Stimulated activated CD8-positive, alpha-beta memory T cell treated with anti-CD3 and anti-CD28 coated beads, Interleukin-12 subunit alpha, Interleukin-12 subunit beta, amount 100 ng/mL, for 1 hour (primary cell): ENCODE measurements at places on chromosomes 7 and 10.

GRCh38 chr7:85883-86515 is 106.4 kb upstream of the FAM20C start:
- DNase-seq = no peak

DNA sequence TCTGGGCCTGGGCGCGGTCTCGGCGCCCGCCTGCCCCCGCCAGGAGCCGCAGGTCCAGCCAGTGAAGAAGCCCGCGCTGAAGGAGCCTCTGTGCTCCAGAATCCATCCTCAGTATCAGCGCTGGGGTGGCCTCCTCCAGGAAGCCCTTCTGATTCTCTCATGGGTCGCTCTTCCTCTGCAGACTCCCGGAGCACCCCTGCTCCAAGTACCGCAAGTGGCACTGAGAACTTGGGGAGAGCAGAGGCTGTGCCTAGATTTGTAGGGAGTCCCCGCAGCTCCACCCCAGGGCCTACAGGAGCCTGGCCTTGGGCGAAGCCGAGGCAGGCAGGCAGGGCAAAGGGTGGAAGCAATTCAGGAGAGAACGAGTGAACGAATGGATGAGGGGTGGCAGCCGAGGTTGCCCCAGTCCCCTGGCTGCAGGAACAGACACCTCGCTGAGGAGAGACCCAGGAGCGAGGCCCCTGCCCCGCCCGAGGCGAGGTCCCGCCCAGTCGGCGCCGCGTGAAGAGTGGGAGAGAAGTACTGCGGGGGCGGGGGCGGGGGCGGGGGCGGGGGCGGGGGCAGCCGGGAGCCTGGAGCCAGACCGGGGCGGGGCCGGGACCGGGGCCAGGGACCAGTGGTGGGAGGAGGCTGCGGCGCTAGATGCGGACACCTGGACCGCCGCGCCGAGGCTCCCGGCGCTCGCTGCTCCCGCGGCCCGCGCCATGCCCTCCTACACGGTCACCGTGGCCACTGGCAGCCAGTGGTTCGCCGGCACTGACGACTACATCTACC is at the start of gene ALOX5:
ALOX5 (plus strand) TSS at position 641 of the 774 bp plus-strand sequence; CDS start at position 705, 64 bp downstream.
- DNase-seq = no peak

DNA sequence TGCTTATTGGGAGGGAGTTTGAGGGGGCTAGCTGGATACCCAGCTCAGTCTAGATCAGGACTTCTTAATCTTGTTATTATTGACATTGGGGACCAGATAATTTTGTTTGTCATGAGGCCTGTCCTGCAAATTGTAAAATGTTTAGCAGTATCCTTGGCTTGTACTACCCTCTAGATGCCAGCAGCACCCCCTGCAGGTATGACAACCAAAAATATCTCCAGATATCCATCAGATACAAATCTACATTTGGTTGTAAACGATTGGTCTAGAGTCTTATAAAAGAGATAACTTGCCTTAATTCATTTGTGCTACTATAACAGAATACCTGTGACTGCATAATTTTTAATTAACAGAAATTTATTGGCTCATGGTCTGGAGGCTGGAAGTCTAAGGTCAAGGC is 1232.2 kb downstream of the XPNPEP1 start:
- no peak for DNase-seq

DNA sequence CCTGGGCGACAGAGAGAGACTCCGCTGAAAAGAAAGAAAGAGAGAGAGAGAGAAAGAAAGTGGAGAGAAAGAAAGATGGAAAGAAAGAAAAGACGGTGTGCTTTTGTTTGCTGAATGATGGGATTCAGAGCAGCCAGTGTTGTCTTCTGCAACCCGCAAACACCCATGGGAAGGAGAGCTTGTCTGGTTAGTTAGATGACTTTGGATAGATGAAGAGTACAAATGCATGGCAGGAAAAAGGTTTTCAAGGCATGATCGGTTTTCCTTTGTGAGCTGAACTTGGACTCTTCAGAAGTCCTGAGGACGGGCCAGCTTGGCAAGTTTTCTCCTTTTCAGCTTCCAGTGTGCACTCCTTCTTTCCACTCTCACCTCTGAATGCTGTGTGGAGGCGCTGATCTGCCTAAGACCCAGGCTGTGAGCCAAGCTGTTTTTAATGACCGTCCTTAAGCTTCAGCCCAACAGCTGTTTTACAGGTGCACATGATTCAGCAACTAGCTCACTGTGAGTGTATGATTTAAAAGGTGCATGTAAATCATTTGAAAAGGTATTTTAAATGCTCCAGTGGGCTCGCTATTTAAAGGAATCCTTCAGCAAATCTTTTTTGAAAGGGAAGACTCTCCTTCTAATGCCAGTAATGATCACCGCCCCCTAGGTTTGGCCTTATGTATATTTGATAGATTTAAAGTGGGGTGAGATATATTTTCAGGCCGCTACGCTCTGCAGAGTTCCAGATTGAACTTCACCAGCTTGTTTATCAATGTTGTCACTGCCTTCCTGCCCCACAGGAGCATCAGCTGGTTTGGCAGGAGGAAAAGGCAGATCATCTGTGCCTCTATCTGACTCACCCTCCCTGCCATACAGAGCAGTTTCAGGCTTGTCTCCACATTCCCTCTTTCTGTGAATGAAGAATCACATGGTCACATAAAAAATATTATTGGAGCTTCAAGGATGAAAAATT is 115.0 kb downstream of the PLXDC2 start:
- DNase-seq = no peak

DNA sequence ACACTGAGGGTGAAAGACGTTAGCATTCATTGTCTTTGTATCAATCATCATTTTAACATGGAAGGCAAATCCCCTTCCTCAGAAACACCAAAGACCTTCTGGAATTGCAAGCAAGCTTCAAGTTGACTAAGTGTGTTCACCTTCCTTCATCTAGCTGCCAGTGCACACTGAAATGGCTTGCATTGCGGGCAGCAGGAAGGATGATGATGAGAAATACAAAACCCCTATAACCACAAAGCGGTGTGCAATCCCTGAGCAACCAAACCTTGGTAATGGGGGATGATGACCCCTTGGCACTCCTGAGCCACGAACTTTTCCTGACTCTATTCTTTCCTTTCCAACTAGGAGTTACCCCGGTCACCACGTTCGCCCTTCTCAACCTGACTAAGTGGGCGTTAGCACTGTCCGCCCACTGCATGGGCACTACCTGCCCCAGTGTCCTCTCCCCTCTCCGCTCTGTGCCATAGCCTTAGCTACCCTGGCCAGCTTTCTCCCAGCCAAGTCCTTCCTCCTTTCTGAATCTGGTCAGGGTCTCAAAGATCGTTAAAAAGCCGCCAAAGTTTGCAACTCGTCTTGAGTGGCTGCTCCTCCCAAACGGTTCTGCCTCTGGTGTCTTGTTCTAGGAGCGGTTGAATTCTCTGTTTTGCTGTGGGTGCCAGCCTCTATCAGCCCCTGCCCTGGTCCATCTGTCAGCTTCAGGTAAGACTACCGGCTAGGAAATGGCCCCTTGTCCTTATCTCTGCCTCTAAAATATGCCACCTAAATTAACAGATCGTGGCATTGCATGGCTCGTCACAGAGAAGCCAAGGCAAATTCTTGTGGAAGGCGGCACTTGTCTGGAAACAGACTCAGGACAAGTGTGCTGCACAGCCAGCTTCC is 586 bp upstream of the AOC1 start:
- no peak for DNase-seq

GRCh38 chr7:36708767-36709166 is 15.5 kb downstream of the AOAH start:
- DNase-seq = no peak

DNA sequence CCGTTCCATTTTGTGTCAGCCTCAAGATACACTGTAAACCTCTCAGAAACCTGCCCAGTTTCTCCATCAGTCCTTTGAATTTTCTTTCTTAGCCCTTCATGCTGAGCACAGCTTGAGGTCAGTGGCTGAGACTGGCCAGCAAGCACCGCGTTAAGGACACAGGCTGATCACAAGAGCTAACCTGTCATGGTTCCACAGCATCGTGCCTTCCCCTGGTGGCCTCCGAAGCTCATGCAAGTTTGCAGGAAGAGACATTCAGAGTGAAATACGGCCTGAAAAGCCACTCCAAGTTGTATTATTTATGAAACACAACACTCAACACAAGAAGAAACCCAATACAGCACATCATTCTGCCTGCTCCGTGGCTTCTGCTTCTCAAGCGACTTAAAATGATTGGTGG is 57.0 kb upstream of the PFKP start:
- no peak for DNase-seq

GRCh38 chr10:89522463-89522862 is 12.9 kb downstream of the SLC16A12 start:
- DNase-seq = no peak

DNA sequence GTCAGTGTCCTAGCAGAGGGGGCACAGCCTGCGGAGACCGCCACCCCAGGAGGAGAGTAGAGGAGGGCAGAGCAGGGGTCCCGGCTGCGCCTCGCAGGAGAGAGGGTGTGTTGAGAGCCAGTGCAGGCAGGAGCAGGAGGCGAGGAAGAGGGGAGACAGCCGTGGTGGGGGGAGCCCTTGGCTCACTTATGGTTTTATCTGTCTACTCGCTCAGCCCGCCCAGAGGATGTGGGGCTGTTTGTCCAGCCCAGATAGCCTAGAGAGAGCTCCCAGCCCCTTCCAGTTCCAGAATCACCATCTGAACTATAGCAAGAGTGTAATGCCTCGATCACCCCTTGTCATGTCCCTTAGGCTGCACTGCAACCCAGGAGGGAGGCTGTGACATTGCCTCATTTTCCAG is 26.6 kb downstream of the SLC29A3 start:
- DNase-seq = no peak

GRCh38 chr7:150838965-150839650 is 13.2 kb upstream of the AOC1 start:
- no peak for DNase-seq

DNA sequence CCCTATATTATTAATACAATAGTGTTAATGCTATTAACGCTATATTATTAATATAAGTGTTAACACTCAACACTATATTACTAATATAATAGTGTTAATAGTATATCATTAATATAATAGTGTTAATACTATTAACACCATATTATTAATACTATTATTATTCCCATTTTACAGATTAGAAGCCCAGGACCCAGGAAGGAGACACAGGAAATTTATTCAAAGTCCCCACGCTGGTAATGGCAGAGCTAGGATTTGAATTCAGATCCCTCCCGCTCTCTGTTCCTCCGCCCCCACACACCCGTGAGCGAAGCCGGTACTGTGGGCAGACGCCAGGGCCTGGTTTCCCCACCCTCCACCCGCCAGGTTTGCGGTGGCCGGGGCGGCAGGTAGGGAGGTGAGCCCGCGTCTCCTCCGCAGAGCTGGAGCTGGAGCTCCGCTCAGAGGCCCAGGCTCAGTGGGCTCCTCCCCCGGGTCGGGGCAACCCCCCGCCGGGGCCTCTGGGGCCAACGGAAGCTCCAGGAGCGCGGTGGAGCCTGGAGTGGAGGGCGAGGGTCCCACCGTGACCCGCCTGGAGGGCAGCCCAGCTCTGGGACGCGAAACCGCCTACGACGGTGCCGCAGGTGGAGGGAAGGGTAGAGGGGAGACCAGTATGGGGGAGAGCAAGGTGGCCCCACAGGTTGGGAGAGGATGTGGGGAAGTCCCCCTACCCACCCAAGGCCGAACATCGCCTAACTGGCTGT is at the start of gene TMEM225B:
TMEM225B (plus strand) TSS at position 506 of the 740 bp plus-strand sequence. CDS start 6,122 bp downstream, outside the sequence.
- DNase-seq = no peak

DNA sequence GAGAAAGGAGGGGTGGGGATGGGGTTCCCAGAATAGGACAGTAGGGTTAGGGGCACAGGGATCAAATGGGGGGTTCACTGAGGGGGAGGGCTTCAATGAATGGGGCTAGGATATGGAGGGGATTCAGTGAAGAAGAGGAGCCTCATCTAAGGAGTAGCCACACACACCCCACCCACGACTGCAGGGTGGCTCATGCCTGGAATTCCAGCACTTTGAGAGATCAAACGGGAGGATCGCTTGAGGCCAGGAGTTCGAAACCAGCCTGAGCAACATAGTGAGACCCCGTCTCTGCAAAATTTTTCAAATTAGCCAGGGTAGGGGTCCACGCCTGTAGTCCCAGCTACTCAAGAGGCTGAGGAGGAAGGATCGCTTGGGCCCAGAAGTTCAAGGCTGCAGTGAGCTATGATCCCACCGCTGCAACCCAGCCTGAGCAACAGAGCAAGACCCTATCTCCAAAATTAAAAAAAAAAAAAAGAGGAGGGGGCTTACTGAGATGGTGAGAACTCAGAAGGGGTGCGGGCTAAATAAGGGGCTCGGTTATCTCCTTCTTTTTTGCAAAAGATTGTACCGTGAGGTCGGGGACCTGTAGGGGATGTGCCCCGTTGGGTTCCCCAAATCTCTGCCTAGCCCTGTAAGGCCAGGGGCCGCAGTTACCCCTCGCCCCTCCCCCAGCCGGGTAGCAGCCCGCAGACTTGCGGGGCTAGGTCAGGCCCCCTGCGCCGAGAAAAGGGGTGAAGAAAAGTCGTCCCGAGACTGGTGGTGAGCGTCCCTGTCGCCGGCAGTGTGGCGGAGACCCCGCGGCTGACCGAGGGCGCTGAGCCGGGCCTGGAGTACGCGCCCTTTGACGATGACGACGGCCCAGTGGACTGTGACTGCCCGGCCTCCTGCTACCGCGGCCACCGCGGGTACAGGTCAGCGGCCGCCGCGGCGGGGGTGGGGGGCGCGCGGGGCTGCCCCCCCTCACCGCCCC is 43.1 kb upstream of the HSPB1 start:
- no peak for DNase-seq

DNA sequence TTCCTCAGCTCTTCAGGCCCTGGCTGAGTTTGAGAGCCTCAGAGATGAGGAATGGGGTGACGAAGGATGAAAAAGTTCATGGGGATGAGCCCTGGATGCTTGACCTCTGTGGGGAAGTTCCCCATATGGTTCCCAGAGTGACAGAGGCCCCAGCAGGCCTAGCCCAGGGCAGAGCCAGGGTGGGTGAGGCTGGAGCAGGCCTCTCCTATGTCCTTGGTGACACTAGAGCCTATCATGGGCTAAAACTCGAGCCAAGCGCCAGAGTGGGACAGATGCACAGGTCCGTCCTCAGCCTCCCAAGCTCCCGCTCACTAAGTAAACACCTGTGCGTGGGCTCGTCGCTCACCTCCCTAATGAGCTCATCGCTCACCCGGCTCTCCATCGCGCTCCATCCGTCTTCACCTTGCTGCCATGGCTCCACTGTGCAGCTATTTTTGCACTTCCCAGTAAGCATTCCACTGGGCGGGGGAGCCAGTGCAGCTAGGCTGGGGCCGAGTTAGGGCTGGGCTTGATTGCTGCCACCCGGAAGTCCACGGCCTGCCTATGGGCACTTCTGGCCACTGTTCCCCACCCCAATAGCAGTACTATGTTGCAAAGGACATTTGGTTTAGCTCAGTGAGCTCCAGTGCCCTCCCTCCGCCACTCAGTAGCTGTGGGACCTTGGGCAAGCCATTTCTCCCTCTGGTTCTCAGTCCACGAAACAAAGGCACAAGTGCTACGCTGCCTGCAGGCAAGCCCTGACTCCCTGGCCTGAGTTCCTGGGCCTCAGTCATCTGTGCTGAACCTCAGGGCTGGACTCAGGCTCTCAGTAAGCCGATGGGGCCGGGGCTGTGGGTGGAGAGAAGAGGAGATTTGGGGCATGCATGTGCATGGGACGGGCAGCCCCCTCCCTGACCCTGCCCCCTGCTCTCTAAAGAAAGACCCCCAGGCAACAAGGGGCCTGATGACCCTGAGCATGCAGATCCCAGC is 117.3 kb upstream of the PCBD1 start:
- no peak for DNase-seq

DNA sequence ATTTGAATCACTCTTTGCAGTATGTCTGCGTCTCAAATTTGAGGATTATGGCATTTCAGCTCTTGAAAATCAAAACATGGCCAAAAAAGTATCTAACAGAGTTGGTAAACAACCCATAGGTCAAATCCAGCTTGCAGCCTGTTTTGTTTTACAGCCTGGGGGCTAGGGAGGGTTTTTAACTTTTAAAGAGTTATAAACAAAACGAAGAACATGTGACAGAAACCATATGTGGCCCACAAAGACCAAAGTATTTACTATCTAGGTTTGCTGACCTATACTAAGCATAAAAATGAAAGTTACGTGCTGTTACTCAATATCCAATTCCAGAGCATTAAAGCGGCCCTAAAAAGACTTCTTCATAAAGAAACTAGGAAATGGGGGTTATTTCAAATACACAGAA is 55.5 kb upstream of the STARD3NL start:
- no peak for DNase-seq
